ENCODE measurements at places on chromosomes 5 and 9.

GRCh38 chr5:174355208-174355612 is 309.7 kb downstream of the NSG2 start:
- DNase-seq = peak; percentile 66

GRCh38 chr5:54719384-54720283 is 202.1 kb downstream of the SNX18 start:
- no peak for DNase-seq

DNA sequence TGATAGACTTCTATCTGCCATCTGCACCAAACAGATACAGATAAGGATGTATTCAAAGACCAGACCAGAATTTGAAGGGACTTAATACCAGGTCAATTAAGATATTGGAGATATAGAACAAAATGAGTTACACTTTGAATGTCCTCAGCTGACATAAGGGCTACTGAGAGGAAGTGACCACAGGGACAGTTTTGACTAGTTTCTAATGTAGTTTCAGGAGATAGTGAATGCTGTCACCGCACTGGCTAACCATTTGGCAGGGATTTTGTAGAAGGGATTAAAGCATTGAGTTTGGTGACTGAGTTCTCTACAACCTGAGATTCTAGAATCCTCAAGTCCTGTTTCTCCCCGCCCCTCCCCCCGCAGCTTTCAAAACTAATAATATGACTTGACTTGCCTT is 22.7 kb downstream of the CCNH start:
- no peak for DNase-seq

DNA sequence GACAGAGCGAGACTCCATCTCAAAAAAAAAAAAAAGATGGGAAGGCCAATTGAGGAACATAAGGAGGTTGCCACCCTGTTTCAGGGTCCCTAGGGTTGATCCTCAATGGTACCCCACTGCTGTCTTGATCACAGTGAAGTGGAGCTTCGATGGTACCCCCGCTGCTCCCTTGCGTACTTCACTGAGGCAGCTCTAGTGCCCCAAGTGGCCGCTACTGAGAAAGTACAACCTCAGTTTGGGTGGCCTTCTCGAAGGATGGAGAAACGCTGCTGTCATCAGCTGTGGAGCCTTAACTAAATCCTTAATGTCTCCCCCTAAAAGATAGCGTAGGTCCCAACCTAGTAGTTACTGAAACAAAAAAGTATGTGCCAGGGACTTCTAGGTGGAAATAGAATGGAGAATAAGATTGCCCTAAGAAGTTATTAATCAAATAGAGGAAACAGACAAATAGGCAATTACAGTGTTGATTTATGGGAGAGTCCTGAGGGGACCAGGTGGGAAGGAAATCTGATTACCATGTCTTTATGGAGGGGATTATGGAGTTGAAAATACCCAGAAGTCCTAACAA is 6.3 kb downstream of the TESK1 start:
- DNase-seq = peak; percentile 41

DNA sequence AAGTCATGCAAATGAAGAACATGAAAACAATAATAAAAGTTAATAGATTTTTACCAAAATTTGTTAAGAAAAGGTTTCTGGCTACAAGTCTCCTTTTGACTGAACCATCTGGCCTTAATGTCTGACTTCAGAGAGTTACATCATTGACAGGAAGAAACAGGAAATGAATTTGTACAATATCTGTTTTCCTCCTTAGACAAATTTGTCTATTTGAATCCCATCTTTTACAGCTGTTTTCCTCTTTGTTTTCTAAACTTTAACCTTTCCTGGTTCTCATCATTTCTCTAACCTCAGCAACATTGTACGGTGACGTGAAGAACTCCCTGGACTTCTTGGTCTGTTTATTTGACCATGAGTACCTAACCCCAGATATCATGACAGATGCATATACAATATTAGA is 567.5 kb upstream of the RIOK2 start:
- DNase-seq = no peak

GRCh38 chr5:458547-459353 is 15.8 kb downstream of the EXOC3 start:
- no peak for DNase-seq

DNA sequence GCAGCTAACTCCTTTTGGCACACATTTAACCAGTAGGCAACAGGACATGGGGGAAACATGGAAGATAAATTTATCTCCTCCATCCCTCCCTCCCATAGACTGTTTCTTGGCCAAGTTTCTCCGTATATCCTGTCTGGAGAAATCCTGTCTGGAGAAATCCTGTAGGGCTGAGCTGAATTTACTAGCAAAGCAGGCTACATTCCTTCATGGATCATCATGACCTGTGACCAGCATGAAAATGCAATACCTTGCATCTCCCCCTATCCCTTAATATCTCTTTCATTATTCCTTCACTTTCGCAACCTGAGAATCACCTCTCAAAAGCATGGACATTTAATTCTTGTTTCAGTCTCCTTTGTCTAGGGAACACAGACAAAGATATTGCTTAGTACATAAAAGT is 379.1 kb downstream of the PSAT1 start:
- DNase-seq = no peak

DNA sequence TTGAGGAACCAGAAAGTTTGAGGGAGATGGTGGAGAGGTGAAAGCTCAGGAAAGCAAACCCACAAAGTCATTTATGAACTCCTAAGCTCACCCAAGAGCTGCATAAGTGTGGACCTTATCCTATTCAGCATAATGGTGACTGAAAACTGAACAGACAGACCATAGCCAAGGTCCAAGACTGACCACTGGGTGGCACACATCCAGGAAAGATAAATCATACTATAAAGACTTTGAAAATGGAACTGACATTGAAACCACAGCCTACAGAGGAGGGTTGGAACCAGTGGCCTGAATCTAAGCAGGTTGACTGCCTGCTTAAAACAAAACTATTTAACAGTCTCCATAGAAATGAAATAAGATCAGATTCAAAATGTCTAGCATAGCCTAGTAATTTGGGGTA is 121.0 kb upstream of the RGS7BP start:
- DNase-seq = peak; percentile 89

GRCh38 chr9:38126730-38127129 is 57.7 kb upstream of the SHB start:
- no peak for DNase-seq

DNA sequence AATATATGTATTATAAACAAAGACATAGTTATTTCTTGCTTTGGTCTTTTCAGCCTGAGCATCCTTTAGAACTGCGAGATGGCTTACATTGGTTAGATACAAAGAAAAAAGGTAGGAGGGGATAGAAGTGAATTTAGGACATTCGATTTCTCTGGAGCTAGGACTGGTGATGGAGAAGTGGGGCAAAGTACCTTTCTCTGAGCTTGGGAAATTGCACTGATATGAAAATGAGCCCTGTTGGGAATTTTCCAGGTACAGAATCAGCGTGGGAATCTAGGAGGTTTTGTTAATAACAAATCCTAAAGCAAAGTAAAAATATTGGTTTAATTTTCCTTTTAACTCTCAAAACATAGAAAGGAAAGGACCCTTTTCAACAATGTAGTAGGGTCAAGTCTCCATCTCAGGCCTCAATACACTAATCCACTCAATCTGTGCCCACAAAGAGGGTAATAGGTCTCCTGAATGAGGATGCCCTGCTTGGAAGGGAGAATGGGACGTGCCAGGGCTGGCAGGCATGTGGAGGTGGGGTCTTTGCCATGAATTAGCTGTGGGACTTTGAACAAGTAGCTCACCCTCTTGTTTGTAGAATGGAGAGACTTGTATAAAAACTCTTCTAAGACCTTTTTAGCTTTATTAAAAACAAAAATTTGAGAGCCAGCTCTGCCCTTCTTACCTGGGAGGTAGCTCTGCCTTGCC is 17.7 kb downstream of the SNX18 start:
- DNase-seq = no peak

DNA sequence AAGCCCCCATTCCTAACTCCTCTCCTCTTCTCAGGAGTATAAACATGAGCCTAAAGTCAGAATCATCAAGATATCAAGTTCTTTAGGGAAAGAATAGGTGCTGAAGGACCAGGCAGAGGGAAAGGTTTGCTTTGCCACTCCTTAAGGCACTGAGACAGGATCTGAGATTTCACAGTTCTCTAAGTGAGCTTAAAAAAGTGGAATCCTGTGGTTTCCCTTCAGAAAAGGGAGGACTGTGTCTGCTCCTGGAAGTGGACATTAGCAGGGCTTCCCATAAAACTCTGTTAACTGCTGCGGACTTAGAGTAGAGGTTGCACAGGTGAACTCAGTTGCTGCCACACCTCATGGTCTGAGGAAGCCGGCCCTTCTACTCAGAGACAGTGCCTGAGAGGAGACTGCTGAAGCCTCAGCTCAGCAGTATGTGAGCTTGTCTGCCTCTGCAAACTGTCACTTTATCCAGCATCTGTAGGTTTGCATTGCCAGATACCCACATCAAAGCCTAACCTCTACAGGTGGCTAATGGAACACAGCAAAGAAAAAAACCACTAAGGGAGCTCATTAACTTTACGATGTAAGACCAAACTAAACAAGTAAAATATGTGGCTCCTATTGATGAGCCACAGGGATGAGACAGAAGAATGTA is 42.9 kb downstream of the RIC1 start:
- DNase-seq = no peak

GRCh38 chr5:107955321-107955720 is 284.6 kb upstream of the EFNA5 start:
- peak; percentile 21 for DNase-seq

- DNase-seq = no peak
Observed at GRCh38 chr9:89863141-89863540, 258.3 kb downstream of the GADD45G start.

GRCh38 chr5:153901449-153901848 is 137.3 kb downstream of the FAM114A2 start:
- no peak for DNase-seq

DNA sequence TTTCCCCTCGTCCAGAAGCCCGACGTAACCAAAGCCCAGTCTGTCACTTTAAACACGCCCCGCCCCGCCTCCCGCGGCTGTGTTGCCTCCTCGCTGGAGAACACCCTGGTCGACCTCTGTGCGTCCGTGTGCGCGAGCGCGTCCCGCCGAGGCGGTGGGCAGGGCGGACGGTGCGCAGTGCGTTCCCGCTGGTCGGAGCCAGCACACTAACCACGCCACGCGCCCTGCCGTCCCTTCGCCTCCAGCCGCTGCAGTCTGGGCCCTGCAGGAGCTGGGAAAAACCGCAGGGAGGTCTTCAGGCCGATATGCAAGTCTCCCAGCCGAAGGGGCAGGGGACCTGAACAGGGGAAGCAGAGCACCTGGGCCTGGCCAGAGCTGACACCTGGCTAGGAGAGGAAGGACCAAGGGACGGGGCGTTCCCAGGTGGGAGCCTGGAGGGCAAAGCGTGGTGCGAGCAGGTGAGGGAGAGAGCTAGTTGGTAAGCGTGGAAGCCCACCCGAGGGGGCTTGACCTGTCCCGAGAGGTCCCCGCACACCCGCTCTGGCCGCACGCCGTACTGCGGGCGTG is 1.3 kb upstream of the PHPT1 start:
- DNase-seq = peak; percentile 94

DNA sequence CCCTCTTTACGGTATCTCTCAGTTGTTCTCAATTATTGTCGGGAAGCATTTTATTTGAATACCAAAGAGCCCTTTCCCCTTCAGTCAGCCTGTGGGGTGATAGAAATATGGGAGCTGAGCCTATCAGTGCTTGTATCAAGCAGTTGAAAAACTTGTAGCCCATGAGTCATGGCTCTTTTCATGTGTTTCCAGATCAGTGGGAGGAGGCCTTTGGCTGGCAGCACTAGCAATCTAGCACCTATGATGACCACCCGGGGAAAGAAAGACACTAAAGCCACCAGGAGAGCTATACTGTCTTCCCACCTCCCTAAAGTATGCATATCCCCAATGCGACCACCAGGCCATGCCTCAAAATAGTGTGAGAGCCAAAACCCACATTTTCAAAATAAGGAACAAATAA is 696.9 kb upstream of the C9orf72 start:
- DNase-seq = peak; percentile 9

DNA sequence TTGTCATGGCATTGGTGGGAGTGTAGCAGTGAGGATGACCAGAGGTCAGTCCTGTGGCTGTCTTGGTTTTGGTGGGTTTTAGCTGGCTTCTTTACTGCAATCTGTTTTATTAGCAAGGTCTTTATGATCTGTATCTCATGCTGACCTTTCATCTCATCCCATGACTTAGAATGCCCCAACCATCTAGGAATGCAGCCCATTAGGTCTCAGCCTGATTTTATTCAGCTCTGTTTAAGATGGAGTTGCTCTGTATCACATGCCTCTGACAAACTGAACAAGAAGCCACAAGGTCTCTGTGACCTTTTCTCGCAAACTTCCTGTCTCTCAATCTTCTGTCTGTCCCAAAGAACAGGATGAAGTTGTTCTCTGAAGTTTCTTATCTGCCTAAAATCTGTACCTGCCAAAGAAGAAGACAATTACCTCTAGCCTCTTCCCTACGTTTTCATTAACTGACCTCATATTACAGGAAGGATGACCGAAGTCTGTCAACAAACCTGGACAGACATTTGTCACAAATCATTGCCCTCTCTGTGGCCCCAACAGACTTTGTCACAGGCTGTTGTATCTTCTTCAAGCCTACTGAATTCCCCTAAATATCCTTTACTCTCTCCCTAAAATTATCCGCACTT is 284.2 kb upstream of the SEMA6A start:
- DNase-seq = no peak

DNA sequence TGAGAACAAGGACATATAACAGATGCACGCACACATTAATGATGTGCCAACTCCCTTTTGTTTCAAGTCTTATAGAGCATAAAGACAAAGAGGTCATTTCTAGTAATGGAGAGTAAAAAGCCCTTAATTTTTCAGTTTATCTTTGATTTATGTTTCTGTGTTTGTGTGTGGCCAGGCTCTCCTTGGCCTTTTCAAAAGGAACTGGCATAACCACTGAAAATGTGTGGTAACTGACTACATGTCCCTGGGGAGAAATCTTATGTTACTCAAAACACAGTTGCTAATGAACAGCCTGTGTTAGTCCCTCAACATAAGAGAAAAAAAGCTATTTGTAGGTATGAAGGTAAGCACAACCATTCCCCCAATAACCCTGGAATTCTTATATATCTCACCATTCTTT is 47.6 kb upstream of the SHOC1 start:
- DNase-seq = no peak

DNA sequence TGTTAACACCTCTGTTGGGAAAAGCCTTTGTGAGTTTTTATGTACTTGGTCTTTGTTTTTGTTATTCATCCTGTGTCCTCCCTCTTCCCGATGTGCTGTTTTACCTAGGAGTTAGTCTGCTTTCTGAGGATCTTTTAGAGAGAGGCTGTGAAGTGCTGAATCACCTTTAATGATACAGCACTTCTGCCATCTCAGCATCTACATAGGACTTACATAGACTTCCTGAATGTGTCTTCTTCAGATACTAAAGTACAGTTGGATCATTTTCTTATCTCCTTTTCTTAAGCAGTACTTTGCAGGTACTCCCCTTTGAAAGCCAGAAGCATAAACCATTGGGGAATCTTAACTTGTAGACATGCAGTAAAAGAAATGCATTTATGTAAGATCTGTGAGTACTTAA is 31.5 kb downstream of the OTULIN start:
- DNase-seq = peak; percentile 56

DNA sequence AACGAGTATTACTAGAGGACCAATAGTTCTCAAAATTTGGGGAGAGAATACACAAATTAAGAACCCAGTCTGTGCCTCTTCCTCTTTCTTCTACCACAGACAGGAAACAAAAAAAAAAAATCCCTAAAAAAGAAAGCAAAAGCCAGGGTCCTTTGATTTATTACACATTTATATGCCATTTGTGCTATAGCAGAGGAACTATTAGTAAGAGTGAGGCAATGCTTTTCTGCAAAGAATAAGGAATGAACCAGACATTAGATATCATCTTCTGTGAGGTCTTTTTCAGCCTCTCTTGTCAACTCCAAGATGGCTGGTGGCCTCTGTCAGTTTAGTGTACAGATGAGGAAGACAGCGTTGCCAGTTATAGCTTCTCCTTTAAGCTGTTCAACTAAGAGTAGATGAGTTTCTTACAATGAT is 127.6 kb downstream of the RFX3 start:
- DNase-seq = peak; percentile 100

GRCh38 chr5:16886366-16886736 is 49.7 kb downstream of the MYO10 start:
- DNase-seq = no peak

Data from OCI-M1 (cell line).